Activated T-helper 1 cell treated with anti-CD3 and anti-CD28 coated beads, Interleukin-12 subunit alpha, Interleukin-12 subunit beta, Interleukin-2, Interleukin-4 antibody, amounts not matched to agents 30 ng/mL and 10 ng/mL and 1 ng/mL, durations not matched to agents 14 hours and 24 hours and 36 hours (primary cell): ENCODE measurements at places on chromosomes 5 and 9.

- DNase-seq, result no peak
Observed at GRCh38 chr9:38011991-38012390, 57.0 kb downstream of the SHB start.

DNA sequence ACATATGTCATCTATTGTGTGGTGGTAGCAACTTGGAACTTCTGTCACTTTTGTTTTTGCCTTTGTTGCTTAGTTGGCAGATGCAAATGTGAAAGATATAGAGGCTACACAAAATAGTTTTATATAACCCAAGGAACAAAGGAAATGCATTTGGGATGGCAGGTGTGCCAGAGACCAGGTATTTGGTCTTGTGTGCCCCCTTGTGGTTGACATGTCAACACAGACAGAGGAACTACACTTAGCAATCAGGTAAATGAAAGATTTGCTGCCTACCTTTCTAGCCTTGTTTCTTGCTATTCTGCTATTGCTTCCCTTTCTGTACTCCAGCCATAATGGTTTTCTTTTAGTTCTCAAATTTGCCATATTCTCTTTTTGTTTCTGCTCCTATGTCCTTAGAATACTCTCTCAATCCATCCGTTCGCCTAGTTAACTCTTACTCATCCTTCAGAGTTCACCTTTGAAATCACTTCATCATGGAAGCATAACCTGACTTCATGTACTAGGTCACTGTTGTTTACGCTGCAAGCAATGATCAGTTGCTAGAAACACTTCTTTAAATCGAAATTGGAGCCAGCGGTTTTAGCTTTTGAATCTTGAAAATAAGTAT lies 119.5 kb downstream of the TRPM3 start:
- DNase-seq, result no peak

DNA sequence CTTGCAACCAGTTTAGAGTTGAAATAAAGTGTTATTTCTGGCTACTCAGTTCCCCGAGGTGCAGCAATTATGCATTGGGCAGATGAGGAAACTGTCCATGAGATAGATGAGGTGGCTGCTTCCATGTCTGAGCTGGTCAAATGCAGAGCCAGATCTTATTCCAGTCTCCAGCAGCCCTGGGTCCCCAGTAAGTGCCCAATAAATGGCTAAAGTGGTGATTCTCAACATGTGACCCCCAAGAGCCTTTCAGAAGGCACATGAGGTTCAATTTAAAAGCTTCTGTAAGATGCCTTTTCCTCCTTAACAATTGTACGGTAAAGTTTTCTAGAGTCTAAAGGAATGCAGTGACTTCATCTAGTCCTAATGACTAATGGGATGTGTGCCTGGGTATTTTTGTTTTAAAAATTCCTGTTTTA lies 17.5 kb downstream of the ATOX1 start:
- DNase-seq, result no peak

GRCh38 chr9:114096041-114096511 lies 3.0 kb downstream of the KIF12 start:
- no peak for DNase-seq

DNA sequence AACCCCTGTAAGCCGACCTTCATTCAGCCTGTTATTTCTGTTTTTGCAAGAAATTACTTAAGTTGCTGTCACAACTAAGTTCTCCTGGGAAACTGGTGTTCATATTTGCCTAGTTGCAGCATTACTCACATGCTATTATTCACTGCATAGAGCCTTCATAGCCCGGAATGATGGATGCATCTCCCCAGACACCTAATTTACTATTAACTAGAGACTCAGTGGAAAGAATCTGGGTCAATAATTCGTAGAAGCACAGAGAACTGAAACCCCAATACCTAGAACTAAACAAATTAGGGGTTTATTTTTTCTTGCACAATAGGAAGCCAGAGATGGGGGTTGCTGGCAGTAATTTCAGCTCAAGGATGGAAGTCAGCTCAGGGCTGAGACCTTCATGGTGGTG lies 45.7 kb upstream of the FAM170A start:
- no peak for DNase-seq

GRCh38 chr9:101727612-101728524 lies 10.6 kb downstream of the GRIN3A start:
- DNase-seq, result no peak
